ENCODE measurements at places on chromosomes 13 and 19. TPM values are rescaled to one million over a fixed set of nuclear protein-coding genes. Genes with fewer than 3 reads are reported as not detected.

DNA sequence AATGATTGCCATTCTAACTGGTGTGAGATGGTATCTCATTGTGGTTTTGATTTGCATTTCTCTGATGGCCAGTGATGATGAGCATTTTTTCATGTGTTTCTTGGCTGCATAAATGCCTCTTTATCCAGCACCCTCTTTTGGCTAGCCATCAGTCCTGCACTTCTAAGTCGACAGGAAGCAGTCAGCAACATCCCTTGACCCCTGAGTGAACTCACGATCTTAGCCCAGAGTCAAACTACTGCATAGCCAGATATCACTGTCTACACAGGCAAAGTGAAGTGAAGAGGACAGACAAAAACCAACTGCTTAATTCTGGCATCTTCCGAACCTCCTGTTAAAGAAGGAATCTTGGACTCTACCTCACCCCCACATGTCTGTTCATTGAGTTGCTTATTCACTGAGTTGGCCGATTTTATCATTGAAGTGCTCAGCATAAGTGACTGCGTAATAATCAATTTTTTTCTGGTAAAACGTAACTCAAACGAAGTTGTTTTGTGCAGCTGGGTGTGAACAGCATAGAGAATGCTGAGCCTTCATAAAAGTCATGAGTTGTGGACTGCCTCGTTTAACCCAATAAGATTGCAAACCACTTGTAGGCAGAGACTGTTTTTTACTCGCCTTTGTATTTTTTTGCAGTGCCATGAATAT is 304.2 kb downstream of the COG6 start:
- no peak overlapping the region for H3K4me3 ChIP-seq
- H3K4me1 ChIP-seq: peaks cover 15% of the 10 kb centered on the region
- no peak overlapping the region for H3K27ac ChIP-seq
- no peaks in the 10 kb centered on the region for H3K36me3 ChIP-seq
- DNase-seq: no peak

- DNase-seq: no peak
- H3K27me3 ChIP-seq: no peaks in the 10 kb centered on the region
- no peaks in the 10 kb centered on the region for H3K36me3 ChIP-seq
- no peaks in the 10 kb centered on the region for H3K4me1 ChIP-seq
- no peak overlapping the region for H3K4me3 ChIP-seq
These were observed 44.4 kb downstream of the MTUS2 start for GRCh38 chr13:28864544-28864943.

LILRA1 gene
- polyA plus RNA-seq: 1.1 TPM

CLASRP gene
- 9.0 TPM for polyA plus RNA-seq

IL17D gene
- polyA plus RNA-seq: 0.32 TPM

ZNF234 gene
- polyA plus RNA-seq: 6.1 TPM

WDR87 gene
- polyA plus RNA-seq: not detected

- H3K36me3 ChIP-seq: peaks cover 8% of the 10 kb centered on the region
- peak overlapping the region; percentile 77 for H3K27ac ChIP-seq
- H3K4me3 ChIP-seq: peak overlapping the region; percentile 95
These were observed 4.8 kb upstream of the KCNC3 start for GRCh38 chr19:50333737-50334617.

DNA sequence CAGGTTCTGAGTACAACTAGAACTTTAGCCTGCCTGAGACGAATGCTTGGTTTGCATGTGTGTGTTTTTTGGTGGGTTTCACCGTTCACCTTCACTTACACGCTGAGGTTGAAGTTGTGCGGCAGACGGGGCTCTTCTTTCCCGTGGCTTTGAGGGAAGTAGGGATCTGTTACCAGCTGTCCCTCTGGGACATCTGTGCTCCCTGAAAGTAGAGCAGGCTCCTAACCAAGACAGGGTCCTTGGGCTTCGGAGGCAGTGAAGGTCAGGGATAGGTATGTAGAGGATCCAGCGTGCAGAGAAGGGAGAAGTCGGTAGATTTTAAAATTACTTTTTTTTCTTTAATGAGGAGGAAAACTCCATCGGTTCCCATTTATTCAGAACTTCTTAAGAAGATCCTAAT is 48.7 kb downstream of the ZNF536 start:
- no peak for DNase-seq
- H3K27me3 ChIP-seq: peaks cover 2% of the 10 kb centered on the region
- no peak overlapping the region for H3K4me3 ChIP-seq

DNA sequence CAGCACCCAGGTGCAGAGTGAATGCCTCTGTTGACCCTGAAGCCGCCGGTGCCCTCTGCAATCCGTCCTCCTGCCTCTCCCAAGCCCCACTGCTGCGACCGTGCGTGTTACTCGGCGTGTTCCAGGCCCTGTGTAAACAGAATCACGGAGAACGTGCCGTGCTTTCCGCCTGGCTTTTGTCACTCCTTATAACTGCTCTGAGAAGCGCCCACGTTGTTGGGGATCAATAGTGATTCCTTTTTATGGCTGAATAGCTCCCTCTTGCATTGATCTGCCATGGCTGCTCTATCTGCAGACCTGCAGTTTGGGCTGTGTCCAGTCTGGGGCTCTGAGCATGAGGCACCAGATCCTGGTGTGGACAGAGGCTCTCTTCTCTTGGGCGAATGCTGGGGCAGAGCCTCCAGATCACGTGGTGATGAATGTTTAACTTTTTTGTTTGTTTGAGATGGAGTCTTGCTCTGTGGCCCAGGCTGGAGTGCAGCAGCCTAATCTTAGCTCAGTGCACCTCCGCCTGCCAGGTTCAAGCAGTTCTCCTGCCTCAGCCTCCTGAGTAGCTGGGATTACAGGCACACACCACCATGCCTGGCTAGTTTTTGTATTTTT is 15.8 kb downstream of the ADPRHL1 start:
- peaks cover 3% of the 10 kb centered on the region for H3K36me3 ChIP-seq
- H3K27ac ChIP-seq: no peak overlapping the region
- no peak overlapping the region for H3K4me3 ChIP-seq
- H3K4me1 ChIP-seq: no peaks in the 10 kb centered on the region
- no peaks in the 10 kb centered on the region for H3K27me3 ChIP-seq

DNA sequence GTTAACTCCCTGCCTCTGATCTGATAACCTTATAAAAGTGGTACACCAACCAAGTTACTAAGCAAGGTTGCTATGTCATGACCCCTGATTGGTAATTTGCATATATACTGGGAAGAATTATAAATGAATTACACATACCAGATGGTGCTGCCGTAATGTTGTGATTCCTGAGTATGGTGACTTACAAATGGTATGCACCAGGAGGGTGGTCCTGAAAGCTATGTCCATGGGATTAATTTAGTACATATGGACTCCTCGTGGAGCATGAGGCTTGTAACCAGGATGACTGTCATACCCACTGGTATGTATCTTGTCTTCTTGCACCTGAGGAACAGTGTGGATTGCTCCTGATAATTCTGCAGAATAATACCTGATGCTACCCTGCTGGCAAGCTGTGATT is 240.6 kb downstream of the GPC6 start:
- H3K4me1 ChIP-seq: no peaks in the 10 kb centered on the region
- H3K27me3 ChIP-seq: no peaks in the 10 kb centered on the region
- no peaks in the 10 kb centered on the region for H3K36me3 ChIP-seq
- no peak overlapping the region for H3K27ac ChIP-seq
- H3K4me3 ChIP-seq: no peak overlapping the region

- peak overlapping the region; percentile 58 for H3K4me3 ChIP-seq
- DNase-seq: no peak
- no peaks in the 10 kb centered on the region for H3K36me3 ChIP-seq
- H3K27ac ChIP-seq: no peak overlapping the region
- H3K4me1 ChIP-seq: peaks cover 25% of the 10 kb centered on the region
These were observed 7.4 kb upstream of the JUNB start for GRCh38 chr19:12783849-12784393.

DHDH gene
- polyA plus RNA-seq: not detected

DNA sequence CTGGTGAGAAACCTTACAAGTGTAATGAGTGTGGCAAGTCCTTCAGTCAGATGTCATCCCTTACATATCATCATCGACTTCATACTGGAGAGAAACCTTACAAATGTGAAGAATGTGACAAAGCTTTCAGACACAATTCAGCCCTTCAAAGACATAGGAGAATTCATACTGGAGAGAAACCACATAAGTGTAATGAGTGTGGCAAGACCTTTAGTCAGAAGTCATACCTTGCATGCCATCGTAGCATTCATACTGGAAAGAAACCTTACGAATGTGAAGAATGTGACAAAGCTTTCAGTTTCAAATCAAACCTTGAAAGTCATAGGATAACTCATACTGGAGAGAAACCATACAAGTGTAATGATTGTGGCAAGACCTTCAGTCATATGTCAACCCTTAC is 13.6 kb upstream of the ZNF765 start:
- H3K36me3 ChIP-seq: peaks cover 93% of the 10 kb centered on the region
- no peak overlapping the region for H3K27ac ChIP-seq
- no peaks in the 10 kb centered on the region for H3K4me1 ChIP-seq
- DNase-seq: no peak

PRR22 gene
- not detected for polyA plus RNA-seq

DNA sequence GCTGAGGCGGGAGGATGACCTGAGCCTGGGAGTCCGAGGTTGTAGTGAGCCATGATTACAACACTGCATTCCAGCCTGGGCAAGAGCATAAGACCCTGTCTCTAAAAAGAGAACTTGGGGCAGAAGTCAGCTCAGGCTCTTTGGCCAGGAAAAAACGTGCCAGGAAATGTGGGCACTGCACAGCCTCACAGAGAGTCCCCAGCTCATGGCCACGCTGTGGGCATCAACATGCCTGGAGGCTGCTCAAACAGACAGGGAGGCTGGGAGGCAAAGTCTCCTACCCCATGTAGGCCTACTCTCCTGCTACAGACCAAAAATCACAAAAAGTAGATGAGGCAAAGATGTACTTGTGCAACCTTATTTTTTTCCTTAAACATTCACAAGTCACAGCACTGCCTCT is 49.4 kb downstream of the PEPD start:
- peaks cover 9% of the 10 kb centered on the region for H3K36me3 ChIP-seq
- H3K4me1 ChIP-seq: no peaks in the 10 kb centered on the region
- H3K4me3 ChIP-seq: no peak overlapping the region
- no peak overlapping the region for H3K27ac ChIP-seq

- no peak overlapping the region for H3K27ac ChIP-seq
- H3K27me3 ChIP-seq: peaks cover 25% of the 10 kb centered on the region
- H3K4me3 ChIP-seq: peak overlapping the region; percentile 83
- peaks cover 31% of the 10 kb centered on the region for H3K4me1 ChIP-seq
- DNase-seq: peak; percentile 63
These were observed 11.3 kb downstream of the EPS8L1 start for GRCh38 chr19:55086730-55087541.

GRCh38 chr13:95381212-95381527 is 79.9 kb upstream of the ABCC4 start:
- H3K36me3 ChIP-seq: no peaks in the 10 kb centered on the region
- no peak for DNase-seq
- H3K27me3 ChIP-seq: peaks cover 2% of the 10 kb centered on the region
- no peak overlapping the region for H3K27ac ChIP-seq

DNA sequence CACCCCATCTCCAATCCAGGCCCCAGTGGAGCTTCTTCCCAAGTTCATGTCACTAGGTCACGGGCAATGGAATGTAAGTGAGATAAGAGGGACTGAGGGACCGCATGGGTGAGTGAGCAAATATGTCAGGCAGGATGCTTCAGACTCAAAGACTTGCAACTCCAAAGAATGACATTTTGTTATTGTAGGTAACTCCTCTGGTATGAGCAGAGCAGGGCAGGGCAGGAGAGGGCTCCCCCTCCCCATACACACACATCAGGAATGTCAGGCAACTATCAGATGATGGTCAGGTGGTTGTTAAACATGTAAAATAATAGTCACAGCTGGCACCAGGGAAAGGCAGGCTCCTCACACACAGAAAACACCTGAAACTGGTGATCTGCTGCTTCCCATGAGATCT is 10.6 kb downstream of the ERVV-2 start:
- no peaks in the 10 kb centered on the region for H3K4me1 ChIP-seq
- peaks cover 6% of the 10 kb centered on the region for H3K27me3 ChIP-seq
- no peak for DNase-seq
- H3K27ac ChIP-seq: no peak overlapping the region

DNA sequence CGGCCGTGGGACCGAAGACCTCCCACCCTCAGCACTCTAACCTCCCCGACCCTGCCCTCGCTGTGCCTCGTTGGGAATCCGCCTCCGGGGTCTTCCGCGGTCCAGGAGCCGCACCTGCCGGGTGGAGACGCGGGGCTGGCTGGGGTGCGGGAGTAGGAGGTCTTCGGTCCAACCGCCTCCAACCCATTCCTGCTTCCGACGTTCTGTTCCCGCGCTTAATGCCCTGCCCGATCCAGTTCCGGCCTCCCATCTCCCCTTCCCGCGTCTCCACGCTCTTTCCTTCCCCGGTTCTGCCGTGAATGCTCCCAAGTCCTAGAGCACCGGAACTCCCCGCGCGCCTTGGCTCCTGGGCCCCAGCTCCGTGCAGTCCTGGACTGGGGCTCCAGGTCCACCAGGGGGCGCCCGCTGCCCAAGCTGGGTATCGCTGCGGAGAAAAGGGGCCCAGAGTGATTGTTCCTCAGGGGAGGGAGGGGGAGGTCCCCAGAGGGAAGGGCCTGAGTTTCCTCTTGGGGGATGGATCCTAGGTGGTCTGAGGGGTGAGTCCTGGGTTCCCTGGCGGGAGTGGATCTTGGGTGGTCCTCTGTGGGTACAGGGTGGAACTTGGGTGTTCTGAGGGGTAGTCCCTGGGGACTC is 14.1 kb upstream of the TNFSF9 start:
- H3K4me3 ChIP-seq: peak overlapping the region; percentile 99
- peak overlapping the region; percentile 90 for H3K27ac ChIP-seq
- peaks cover 1% of the 10 kb centered on the region for H3K27me3 ChIP-seq
- no peaks in the 10 kb centered on the region for H3K36me3 ChIP-seq

DNA sequence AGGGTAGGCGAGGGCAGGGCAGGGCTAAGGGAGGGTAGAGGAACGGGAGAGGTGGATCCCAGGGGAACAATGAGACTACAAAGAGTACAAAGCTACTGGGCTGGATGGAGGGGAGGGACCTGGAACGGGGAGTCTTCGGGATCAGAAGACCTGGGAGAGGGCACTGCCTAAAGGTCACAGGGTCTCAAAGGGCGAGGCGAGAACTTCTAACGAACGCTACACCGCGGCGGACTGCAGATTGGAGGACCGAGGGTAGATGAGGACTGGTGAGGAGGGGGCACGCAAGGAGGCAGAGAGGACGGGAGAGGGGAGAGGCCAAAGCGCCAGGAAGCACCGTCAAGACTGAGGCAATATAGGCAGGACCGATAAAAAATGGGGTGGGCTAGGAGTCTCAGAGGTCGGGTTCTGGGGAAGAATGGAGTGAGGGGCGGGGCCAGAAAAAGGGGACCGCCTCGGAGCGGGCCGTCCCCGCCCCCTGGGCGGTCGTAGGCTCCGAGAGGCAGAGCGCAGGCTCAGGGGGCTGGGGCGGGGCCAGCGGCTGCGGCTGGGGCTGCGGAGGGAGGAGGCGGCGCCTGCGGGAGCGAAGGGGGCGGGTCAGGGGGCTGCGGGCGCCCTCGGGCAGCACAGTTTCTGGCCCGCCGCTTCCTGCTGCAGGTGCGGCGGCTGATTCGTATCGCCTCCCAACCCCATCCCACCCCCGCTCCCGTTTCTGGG is 1.3 kb upstream of the KCNC3 start:
- no peak overlapping the region for H3K27ac ChIP-seq
- peak overlapping the region; percentile 78 for H3K4me3 ChIP-seq
- peaks cover 53% of the 10 kb centered on the region for H3K27me3 ChIP-seq
- H3K4me1 ChIP-seq: peaks cover 58% of the 10 kb centered on the region
- peak; percentile 79 for DNase-seq

GRCh38 chr13:75151081-75151643 is 330.8 kb downstream of the TBC1D4 start:
- H3K27ac ChIP-seq: no peak overlapping the region
- DNase-seq: no peak
- no peaks in the 10 kb centered on the region for H3K36me3 ChIP-seq
- H3K4me3 ChIP-seq: no peak overlapping the region
- no peaks in the 10 kb centered on the region for H3K4me1 ChIP-seq

- H3K27ac ChIP-seq: no peak overlapping the region
- H3K36me3 ChIP-seq: no peaks in the 10 kb centered on the region
- H3K27me3 ChIP-seq: peaks cover 1% of the 10 kb centered on the region
- H3K4me1 ChIP-seq: no peaks in the 10 kb centered on the region
These were observed 229.2 kb downstream of the TUBA3C start for GRCh38 chr13:18952225-18953016.

Data from immature natural killer cell (primary cell).